ENCODE measurements at places on chromosomes 3 and 15.

DNA sequence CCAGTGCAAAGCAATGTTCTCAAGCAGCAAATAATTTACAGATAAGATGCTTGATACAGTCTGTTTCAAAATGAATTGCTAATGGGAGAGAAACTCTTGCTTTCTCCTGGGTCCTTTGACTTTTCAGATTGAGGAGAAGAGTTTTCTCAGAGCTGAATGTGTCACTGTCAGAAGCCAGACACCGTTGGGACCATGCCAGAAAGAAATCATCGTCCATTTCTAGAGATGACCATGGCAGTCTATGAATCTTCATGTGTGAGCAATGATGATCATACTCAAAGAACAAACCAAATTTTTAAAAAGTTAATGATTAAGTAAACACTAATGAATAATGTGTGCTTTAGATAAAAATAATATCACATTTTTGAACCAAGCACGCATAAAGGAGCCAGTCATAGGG is 77.6 kb downstream of the ZNF385D start:
- no peak for DNase-seq

- no peak for DNase-seq
Measured at GRCh38 chr15:31396881-31397560, 70.4 kb downstream of the KLF13 start.

- DNase-seq = no peak
Measured at GRCh38 chr3:81040107-81040506, 721.3 kb downstream of the GBE1 start.

DNA sequence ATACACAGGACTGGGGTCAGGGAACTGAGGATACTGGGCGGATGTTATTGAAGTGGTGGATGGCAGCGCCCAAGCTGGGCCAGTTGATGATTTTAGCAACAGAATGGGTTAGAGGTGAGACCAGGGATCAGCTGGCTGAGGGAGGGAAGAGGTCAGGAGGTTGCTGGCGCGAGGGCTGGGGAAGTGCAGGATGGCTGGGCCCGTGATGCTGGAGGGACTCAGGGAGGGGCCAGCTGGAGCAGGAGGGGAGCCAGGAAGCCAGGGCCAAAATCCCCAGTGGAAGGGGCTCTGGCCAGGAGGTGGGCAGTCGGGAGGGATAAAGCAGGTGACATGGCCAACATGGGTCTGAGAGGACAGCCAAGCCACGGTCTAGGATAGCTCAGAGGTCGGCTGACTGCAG is 178.0 kb downstream of the NSMCE3 start:
- DNase-seq = no peak

DNA sequence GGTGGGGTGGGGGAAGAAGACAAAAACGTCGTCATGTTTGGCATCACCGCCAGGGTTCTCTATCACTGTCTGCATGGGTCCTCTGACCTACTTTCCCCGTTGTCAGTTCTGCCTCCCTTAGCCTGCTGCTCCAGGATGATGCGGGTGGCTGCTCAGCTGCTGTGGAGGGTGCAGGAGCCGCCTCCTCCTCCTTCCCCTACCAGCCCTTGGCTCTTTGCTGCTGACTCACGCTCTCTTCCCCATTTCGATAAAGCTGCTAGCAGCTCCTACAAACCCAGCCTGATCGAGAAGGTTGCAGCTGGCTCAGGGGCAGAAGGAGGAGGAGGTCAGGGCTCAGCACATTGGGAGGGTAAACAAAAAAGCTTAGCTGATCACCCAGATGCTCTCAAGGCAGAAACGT is 49.5 kb upstream of the SEC13 start:
- no peak for DNase-seq

GRCh38 chr3:158652463-158652862 is 8.1 kb downstream of the GFM1 start:
- DNase-seq = no peak

- no peak for DNase-seq
Measured at GRCh38 chr3:81734742-81735141, 26.7 kb downstream of the GBE1 start.

- DNase-seq = no peak
Measured at GRCh38 chr3:4757575-4758248, 221.5 kb upstream of the BHLHE40 start.

- no peak for DNase-seq
Measured at GRCh38 chr3:170560296-170560695, 25.6 kb downstream of the SLC7A14 start.

- no peak for DNase-seq
Measured at GRCh38 chr15:77821188-77821958, 188.7 kb upstream of the LINGO1 start.

- no peak for DNase-seq
Measured at GRCh38 chr3:132071043-132071442, 36.2 kb upstream of the CPNE4 start.

DNA sequence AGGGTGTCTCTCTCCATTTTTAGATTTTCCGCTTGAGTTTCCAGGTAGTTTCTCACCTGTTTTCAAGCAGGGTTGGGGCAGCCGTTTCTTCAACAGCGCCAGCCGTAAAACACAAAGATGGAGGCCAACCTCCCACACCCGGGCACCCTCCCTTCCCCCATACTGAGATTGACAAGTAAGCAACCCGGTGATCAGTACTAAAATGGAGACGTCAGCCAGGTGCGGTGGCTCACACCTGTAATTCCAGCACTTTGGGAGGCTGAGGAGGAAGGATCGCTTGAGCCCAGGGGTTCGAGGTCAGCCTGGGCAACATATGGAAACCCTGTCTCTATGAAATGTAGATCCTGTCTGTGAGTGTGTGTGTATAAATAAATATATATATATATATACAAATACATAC is 903 bp upstream of the ZSCAN2 start:
- DNase-seq = no peak

DNA sequence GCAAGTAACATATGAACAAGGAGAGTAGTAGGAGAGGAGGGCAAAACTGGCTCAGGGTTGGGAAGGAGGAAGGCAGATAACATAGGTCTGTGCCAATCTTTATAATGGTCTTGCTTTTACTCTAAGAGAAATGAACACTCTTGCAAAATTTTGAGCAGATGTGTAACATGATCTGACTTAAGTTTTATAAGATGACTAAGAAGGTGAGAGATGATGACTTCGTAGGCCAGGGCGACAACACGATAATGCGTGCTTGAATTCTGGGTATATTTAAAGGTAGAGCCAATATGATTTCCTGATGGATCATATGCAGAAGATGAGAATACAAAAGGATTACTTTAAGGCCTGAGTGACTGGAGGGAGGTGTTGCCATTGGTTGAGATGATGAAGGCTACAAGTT is 265.4 kb upstream of the KCNMB2 start:
- DNase-seq = no peak

DNA sequence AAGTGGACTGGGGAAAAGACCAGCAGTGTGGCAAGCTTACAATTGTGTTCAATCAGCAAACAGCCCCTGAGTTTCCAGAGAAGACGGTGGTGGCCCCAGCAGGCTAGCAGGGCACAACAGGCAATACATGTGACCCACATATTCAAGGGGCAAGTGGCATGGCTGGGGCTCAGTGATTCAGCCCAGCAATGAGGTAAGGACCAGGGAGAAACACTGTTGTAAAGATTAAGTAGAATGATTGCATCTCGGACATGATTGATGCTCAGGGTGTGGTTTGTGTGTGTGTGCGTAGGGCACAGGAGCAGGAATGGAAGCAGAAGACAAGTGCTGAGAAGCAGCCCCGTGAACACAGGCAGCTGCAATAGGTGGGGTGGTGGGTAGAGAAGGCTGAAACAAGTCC is 37.9 kb downstream of the KLHL6 start:
- DNase-seq = no peak

- no peak for DNase-seq
Measured at GRCh38 chr3:55373423-55373822, 113.7 kb downstream of the WNT5A start.

DNA sequence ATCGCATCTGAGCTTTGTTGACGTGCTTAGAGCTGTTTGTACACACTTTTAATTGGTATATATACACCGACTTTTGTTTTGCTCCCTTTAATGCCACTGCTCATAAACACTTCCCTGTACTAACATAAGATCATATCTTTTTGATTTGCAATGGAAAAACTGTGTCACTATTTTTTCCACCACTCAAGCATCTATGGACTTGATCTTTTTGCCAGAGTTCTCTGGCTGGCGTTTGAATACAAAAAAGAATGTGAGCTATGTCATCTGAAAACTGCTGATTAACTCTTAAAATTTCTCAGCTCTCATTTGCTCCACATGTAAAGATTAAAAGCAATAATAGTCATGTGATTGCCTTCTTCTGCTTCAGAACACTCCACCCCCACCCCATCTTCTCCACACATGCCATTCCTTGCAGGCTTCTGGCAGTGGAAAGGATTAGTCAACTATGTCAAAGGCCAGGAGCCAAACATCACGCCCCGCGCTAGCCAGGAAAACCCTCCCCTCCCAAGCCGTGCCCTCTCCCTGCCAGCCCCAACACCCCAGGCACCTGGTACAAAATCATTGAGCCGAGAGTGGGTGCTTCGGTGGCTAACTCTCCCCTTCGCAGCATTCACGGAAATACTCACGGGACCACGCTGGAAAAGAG is 123.4 kb upstream of the MEF2A start:
- no peak for DNase-seq

- no peak for DNase-seq
Measured at GRCh38 chr3:184335291-184335660, 2.1 kb upstream of the FAM131A start.

GRCh38 chr15:45801543-45801942 is 166.7 kb downstream of the SQOR start:
- no peak for DNase-seq

GRCh38 chr3:128269796-128270195 is 116.5 kb downstream of the EEFSEC start:
- DNase-seq = no peak

DNA sequence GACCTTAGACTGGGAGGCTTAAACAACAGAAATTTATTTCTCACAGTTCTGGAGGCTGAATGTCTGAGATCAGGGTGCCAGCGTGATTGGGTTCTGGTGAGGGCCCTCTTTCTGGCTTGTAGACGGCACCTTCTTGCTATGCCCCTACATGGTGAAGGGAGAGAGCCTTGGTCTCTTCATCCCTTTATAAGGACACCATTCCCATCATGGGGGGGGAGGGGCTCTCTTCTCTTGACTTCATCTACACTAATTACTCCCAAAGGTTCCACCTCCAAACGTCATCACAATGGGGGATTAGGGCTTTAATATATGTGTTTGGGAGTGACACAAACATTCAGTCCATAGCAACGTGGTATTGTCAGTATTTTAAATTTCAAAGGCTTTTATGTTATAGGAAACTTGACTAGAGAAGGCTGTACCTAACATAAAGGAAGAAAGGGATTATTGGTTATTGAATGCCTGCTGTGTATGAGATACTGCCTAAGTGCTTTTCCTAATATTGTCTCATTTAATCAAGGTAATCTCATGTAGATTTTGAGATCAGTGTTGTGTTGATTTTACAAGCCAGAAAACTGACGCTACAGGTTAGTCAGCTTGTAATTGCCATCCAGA is 20.9 kb downstream of the SYN2 start:
- no peak for DNase-seq

DNA sequence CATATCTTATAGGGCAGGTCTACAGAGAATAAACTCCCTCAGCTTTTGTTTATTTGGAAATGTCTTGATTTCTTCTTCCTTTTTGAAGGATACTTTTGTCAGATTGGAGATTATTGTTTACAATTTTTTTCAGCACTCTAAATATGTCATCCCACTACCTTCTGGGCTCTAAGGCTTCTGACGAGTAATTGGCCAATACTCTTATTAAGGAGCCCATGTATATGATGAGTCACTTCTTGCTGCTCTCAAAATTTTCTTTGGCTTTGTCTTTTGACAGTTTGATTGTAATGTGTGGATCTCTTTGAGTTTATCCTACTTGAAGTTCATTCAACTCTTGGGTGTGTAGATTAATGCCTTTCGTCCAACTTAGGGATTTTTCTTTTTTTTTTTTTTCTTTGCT is 28.9 kb upstream of the CD200R1L start:
- DNase-seq = no peak

DNA sequence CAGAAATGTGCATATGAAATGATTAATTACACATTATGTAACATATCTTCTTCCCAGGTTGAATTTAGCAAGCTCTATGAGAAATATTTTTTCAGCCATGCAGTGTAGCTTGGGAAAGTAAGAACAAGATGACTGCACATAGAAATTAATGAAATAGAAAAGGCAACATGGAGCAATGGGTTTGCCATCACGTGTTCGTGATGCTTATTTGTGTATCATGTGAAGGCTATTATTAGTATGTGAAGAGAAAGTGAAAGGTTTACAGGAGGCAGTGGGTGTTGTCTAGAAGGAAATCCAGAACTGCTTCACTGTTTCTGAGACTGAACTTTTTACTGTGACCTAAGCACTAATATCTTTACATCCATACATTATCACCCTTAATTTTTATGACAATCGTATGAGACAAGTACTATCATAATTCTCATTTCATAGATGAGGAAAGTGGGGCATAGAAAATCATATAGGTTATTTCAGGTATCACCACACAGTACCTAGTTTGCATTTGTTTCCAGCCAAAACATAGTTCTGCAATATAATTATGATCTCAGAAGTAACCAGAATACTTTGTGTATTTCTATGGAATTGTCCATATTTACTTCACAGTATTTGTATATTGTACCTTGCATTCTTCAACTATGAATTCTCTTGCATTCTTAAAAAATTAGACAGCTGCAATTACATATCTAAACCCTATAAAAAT is 14.9 kb downstream of the SERPINI1 start:
- no peak for DNase-seq

DNA sequence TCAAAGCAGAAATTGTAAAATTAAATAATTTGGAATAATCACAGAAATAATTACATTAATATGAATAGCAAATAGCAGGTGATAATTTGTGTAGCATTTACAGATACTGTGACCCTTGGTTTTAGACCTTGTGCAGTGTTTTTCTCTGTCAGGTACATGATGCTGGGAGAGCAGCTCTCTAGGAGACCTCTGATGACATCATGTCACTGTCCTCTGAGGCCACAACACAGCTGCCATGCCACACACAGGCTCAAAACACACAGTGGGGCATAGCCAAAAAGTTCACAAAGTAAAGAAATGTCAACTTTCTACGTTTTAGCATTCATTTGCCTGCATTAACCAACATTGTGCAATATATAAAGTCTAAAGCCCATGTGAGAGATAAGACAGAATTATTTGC is 71.8 kb upstream of the ZBTB20 start:
- no peak for DNase-seq

DNA sequence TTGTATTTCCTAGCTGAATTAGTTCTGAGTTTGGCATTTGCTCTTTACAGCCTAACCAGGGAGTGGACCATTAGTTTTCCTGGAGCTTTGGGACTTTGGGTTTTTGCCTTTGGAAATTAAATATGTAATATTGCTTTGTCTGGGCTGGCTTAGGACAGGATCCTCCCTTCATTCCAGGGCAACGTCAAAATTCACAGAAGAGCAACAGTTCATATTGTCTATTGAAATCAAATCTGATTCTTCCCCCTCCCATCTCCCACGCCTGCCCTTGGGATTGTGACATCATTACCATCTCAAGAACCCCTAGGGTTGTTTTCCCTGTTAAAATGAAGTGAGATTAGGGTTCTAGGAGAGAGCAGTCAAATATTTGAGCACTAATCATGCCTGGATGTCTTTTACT is 194.1 kb downstream of the ROBO2 start:
- DNase-seq = no peak
